Amygdala (tissue), 56 donors: ENCODE measurements at places on chromosomes 12 and 14.

- no peak for DNase-seq
Observed at GRCh38 chr14:72165229-72165698, 233.0 kb downstream of the RGS6 start.

DNA sequence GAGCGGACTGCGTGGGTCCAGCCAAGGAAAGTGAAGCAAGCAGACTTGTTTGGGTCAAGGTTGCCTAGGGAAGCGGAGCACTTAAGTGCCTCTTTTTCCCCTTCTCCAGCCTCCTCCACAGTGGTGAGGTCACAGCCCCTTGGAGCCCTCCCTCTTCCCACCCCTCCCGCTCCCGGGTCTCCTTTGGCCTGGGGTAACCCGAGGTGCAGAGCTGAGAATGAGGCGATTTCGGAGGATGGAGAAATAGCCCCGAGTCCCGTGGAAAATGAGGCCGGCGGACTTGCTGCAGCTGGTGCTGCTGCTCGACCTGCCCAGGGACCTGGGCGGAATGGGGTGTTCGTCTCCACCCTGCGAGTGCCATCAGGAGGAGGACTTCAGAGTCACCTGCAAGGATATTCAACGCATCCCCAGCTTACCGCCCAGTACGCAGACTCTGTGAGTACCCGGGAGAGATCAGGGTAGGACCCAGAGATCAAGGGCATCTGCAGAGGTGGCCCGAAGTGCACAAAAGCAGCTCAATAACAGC, at the start of gene TSHR:
Gene TSHR (plus strand): TSS at position 206 of the 526 bp plus-strand sequence. CDS start 60 bp downstream, at position 266.
- DNase-seq, result no peak

- no peak for DNase-seq
Observed at GRCh38 chr12:108237272-108237671, 101.8 kb downstream of the CMKLR1 start.

DNA sequence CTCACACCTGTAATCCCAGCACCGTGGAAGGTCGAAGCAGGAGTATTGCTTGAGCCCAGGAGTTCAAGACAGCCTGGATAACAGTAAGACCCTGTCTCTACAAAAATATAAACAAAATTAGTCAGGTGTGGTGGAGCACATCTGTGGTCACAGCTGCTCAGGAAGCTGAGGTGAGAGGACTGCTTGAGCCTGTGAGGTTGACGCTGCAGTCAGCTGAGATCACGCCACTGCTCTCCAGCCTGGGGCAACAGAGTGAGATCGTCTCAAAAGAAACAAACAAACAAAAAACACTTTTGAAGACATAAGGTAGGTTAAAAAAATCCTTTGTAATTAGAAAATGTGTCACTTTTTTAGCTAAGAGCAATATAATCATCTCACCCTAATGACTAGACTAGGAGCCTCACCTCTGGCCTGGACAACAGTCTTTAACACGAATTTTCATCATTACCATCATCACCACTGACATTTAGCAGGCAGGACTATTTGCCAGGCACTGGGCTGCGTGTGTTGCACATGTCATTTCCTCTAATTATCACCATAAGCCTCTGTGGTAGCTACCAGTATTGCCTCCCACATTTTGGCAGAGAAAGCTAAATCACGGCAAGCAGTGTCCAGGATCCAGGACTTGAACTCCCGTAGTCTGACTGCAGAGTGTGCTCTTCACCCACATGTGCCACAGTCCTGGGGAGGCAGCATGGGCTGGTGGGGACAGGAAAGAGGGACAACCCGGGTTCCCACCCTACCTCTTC, 4.6 kb upstream of the SYCP3 start:
- DNase-seq, result no peak

GRCh38 chr12:14993117-14993516, 20.3 kb downstream of the PDE6H start:
- no peak for DNase-seq

DNA sequence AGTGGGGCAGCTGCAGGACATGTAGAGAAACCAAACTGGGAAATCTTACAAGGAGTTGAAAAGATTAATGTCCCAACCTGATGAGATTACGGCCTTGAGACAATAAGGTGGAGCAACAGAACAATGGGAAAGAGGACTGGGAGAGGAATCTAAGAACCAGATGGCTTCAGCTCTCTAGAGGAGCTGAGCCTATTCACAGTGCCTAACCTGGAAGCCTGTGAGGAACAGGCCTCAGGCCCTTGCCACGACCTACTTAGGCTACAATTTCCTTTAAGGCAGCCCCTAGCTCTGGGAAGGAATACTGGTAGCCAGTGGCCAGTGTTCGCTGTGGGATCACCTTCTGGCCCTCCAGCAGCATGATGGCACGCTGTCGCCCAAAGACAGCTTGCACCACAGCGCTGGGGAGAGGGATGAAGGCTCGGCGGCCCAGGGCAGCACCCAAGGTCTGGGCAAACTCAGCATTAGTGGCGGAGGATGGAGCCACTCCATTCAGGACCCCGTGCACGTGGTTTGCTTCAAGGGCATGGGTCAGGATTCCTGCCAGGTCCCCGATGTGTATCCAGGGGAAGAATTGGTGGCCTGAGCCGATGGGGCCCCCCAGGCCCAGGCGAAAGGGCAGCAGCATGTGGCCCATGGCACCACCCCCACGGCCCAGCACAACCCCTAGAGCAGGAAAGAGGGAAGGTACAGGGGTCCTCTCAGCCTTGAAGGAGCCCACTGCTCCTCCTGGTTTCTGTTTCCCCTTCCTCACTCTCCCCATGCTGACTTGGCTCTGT, 2.6 kb downstream of the SDR39U1 start:
- no peak for DNase-seq

DNA sequence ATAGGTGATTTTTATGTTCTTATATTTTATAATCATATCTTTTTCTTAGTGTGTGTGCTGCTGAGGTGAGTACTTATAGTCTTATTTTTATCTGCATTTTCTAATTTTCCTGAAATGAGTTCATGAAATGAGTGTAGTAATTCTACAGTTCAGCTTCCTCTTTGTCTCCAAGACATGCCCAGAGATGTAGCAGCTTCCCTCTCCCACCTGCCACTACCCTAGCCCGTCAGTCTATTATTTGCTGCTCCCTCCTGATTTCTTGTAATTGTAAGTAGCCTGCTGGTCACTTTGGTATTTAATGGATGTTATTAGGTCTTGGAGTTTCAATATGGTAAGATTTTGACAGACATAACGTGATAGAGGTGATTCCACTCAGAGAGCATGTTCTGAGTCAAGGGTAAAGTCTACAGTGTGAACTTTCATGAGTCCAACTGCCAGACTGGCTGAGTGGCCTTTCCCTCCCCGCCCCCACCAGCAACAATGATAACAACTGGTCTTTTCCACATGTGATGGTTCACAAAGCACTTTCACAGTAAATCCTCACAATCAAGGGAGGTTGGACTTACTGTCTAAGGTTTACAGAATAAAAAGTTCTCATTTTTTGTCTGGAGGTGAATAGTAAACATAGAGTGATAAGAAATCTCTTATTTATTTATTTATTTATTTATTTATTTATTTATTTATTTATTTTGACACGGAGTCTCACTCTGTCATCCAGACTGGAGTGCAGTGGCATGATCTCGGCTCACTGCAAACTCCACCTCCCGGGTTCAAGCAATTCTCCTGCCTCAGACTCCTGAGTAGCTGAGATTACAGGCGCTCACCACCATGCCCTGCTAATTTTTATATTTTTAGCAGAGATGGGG, 4.2 kb upstream of the RIPK3 start:
- no peak for DNase-seq

DNA sequence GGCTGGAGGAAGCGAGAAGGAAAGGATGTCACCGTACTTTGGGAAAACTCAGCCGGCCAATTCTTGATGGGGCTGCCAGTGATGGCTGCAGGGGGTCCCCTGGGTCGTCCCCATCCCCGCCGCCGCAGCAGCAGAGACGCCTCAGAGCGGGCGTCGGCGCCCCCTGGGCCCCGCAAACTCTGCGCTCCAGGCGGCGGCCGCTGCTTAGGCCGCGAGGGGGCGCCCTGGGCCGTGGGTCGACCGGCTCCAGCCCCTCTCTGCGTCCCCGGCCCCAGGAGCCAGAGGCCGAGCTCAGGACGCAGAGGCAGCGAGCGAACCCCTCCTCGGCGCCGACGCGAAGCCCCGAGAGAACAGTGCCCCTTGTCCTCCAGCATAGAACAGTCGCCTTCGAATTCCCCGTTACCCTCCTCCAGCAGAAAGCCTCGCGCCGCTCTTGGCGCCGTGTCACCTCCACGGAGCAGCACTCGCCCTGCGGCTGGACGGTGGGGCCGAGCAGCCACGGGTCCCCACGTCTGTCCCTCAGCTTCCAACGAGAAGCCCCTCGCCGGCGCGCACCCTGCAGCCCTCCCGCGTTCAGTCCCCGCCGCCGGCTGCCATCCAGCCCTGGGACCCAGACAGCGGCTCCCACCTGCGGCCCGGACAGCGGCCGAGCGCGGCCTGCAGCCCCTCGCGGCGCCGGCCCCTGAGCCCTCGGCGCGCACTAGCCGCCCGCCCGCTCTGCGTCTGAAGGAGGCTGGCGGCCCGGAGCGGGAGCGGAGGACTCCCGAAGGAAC, 106.6 kb downstream of the PRICKLE1 start:
- peak; percentile 38 for DNase-seq

GRCh38 chr12:25906651-25907340, 51.7 kb upstream of the RASSF8 start:
- no peak for DNase-seq

- DNase-seq, result no peak
Observed at GRCh38 chr12:94318181-94318580, 141.5 kb downstream of the CEP83 start.

DNA sequence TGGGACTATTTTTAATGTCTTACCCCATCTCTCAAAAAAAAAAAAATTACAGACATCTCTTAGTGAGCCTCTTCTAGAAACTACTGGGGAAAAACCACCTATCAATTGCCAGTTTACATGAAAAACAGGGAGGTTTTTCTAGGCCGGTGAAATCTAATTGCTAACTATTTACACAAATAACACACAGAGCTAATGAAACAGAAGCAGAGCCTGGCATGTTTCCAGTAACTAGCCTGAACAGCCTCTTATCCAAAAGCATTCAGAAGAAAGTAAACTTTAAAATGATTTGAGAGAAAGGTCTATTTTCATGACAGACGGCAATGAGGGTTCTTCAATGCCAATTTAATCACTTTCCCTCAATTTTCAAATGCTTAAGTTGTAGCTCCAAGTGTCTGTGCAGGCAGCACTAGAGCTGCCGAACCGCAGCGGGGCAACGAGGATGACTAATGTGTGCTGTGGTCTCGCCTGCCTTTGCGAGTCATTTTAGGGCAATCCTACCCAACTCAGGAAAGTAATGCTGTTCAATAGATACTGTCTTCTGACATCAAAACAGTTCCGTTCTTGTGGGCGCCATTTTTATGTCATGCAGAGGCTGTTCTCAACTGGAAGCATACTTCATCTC, 84.6 kb downstream of the SETD3 start:
- DNase-seq, result no peak

- peak; percentile 64 for DNase-seq
Observed at GRCh38 chr12:27779416-27779919, 565 bp upstream of the KLHL42 start.

DNA sequence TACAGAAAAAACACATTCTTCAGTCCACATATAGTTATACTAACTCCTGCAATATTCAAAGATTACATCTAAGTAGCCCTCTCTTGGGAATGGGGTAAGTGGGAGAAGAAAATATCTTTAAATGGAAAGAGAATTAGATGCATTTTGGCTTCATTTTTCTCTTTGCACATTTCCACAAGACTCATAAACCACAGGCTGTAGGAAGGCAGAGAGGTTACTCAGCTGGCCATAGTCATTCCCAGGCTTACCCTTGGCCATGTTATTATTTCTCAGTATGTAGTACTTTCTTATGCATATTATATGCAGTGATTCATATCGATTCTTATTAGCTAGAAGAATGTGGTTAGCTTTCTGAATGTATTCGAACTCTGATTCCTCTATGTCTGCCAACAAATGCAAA, 92.2 kb downstream of the PTPRR start:
- no peak for DNase-seq

- no peak for DNase-seq
Observed at GRCh38 chr12:66241061-66242043, 52.3 kb downstream of the IRAK3 start.

DNA sequence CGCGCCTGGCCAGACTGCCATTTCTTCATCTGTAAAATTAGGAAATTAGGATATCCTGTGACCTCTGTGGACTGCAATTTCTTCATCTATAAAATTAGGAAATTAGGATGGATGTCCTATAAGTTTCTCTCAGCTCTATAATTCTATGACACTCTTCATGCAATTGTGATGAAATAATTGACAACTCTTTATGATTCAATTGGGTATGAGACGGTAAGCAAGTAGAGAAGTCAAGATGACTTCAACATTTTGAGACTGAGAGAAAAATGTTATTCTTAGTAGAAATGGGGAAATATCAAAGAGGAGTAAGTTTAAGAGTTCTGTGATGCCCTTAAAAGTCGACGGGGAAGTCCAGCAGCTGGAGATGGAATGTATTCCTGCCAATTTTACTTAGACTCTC, 12.0 kb downstream of the KIAA0586 start:
- no peak for DNase-seq

- DNase-seq, result no peak
Observed at GRCh38 chr14:89140326-89140725, 276.7 kb downstream of the FOXN3 start.

GRCh38 chr14:75961662-75962061, 20.1 kb downstream of the TGFB3 start:
- DNase-seq, result no peak

GRCh38 chr12:50425589-50426258, 25.0 kb downstream of the LARP4 start:
- no peak for DNase-seq

DNA sequence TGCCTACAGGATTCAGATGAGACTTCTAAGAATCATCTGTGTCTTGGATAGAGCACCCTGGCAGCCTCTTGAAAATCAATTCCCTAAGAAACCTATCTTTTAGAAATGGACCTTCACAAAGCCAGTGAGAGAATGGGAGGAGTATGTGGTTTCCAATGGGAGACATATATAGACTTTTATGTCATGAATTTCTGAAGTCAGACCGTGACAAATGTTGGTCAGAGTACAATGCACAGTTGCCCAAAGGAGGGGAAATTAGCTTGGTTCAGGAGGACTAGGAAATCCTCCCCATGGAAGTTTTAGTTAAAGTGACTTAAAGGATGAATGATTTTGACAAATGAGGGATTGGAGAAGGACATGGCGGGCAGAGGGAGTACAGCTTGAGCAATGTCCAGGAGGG, 194.4 kb downstream of the DAD1 start:
- no peak for DNase-seq

- no peak for DNase-seq
Observed at GRCh38 chr12:132503618-132504204, 13.8 kb downstream of the FBRSL1 start.

DNA sequence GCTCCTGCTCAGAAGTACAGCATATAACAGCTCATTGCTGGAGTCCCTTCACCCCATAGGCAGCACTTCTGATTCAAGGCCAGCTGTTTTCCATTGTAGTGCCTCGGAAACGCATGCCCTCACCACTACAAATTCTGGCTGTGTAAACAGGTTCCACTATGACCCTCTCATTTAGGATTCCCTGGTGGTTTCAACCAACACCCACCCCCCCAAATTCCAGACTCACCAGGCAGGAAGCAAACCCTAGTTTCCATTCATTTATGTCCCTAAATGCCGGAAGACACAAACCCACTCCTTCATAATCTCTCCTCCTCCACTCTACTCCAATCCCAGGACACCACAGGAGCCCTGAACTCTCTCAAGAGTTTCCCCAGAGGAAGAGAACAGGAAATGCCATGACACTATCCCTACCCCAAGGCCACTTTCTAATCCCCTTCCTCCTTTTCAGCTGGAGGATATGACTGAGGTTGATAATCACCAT, 75.9 kb upstream of the TMPO start:
- no peak for DNase-seq

GRCh38 chr12:14260011-14260993, 105.2 kb upstream of the ATF7IP start:
- peak; percentile 66 for DNase-seq
